Keratinocyte (primary cell): ENCODE measurements at places on chromosomes 12 and 14.

DNA sequence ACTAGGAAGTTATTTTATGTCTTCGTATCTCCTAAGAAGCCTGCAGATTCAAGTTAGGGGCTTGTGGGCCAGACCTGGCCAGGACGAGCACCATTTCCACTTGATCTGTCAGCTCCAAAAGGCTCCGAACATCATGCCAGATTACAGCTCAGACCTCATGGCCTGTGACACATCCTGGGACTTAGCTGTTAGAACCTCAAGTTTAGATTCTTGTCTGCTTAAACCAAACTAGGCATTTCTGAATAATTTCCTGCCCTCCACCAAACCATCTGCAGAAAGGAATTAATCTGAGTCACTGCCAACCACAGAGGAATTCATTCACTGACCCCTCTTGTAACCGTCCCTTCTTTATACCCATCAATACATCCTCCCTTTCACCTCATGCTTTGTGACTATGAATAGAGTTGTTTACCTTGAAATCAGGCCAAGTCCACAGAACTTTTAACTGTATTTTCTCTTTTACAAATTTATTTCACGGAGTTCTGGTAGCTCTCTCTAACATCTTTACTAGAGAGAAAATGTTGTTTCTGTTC lies 120.3 kb downstream of the FBXL14 start:
- DNase-seq = peak; percentile 90

DNA sequence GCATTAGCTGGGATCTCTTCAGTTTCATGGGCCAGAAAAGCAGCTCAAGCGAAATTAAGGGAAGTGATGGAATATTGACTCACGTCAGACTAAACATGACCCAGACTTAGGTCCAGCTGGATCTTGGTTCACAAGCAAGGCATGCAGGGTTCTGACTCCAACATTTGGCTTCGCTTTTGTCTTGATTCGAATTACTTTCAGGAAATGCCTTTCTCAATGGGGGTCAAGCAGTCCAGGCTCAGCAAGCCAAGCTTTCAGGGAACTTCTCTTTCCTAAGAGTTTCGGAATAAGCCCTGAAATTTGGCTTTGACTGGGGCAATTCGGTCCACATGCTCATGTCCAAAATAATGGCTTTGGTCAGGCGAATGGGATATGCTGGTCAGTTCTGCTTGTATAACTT lies 678.7 kb upstream of the TMEM132C start:
- DNase-seq = no peak

DNA sequence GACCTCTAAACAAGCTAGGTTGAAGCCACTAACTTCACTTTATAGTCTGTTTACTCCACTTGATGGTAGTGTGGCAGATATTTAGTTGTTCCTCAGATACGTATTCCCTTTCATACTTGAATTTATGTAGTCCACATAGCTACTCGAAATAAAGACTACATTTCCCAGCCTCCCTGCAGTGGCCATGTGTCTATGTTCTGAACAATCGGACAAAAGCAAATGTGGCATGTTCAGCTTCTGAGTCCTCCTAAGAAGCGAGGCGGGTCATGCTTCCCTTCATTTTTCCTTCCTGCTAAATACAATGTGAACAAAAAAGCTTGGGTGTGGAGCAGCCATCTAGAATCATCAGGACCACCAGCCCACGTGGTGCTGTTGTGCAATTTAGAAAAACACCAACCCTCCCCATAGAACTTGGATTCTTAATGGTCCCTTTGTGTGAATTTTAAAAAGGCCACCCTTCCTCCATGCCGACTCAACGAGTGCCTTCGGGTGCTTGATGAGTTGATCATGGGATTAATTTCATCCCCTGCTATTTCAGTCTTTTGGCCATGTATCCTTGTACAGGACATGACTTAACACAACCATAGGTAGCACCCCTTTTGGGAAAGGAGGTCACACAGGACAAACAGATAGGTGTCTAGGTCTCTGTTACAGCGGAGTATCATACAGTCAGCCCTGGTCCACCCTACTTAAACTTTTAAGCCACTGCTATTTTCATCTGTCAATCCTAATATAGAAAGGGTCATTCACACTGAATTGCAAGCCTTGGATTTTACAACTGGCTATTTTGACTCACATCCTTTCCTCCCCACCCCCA lies 60.7 kb downstream of the ZFC3H1 start:
- DNase-seq = no peak

DNA sequence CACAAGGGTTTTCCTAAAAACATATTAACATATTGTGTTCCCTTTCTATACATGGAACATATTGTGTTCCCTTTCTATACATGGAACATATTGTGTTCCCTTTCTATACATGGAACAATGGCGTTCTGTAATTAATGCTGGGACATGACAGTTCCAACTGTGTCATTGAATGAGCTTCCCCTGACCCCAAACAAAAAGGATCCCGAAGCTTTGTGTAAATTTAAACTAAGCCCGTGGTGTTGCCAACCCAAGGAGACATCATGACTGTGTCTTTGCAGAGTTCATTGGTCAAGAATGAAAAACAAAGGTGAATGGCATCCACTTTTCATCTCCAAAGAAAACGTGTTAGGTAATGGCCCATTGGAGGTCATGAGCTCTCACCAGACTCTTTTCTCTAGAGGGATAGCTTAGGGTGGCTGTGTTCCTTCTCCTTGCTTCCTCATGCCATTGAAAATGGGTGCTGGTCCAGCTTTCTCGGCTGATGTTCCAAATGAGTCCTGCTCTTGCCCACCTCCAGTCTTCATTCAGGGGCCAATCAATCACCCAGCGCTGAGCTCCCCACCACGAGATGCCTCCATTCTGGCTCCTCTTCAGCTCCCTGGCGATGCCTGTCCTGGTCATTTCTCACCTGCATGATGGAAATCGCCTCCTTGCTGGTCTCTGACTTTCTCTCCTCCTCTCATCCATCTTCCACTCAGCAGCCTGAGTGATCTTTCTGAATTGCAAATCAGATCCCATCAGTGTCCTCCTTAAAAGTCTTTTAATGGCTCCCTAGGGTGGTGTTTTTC lies 156.1 kb downstream of the VRK1 start:
- DNase-seq = no peak

- no peak for DNase-seq
Observed at GRCh38 chr14:95197551-95197950, 40.2 kb upstream of the DICER1 start.

DNA sequence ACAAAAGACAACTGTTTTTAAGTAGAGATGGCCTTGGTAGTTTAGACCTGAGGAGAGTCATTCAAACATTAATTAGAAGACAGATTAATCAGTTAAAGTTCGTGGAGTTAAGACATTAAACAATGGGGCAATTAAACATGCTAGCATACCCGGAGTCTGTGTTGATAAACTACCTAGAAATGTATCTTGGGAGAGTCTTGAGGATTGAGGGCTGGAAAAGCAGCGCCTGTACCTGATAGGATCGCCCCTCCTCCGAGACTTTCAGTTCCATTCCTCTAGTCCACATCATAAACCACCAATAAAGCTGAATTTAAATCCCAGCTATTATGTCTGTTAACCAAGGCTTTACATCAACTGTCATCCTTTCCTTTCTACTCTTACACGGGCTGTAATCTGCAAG lies 1.0 kb upstream of the KRAS start:
- no peak for DNase-seq

DNA sequence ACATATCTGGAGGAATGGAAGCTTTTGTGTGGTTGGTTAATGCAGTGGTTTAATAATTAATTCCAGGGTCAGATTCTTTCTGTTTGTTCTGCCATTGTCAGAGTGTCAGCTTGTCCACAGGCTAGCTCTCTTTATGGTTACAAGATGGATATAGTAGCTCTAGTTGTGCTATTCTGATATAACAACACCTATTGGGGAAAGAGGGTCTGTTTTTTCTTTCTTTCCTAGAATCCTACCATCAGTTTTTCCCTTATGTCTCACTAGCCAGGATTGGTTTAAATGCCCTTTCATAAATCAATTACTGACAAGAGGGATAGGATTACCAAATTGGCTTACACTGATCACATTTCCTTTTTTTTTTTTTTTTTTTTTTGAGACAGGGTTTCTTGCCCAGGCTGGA lies 27.8 kb downstream of the CNOT2 start:
- DNase-seq = no peak

DNA sequence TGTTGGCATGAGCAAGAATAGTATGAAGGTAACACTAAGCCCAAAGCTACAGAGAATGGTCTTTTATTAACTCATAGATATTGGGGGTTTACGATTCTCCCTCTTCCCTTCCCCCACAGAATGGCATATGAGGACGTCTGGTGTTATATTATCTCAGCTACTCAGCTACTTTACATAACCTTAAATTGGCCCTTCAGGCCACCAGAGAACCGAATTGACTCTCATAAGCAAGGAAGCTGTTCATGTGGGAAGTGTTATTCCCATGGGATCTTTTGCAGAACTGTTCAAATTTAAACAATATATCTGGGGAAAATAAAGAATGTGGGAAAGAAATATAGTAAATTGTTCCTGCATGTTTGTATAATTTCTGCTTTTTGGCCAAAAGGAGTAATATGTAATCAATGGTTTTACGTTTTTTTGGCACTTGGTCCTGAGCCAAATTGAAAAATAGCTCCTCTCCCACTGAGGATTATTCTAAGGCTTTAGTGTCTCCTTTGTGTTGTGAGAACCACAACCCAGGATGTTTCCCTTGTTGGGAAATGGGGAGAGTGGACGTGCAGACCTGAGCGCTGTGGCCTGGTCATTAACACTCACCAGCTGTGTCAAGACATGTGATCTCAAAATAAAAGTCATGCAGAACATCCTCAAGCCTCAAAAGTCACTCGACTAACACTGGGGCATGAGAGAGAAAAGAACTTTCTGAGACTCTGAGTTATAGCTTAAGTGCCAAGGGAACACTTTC lies 31.8 kb upstream of the CMAS start:
- no peak for DNase-seq

GRCh38 chr12:104975587-104976343 lies 10.4 kb upstream of the NOPCHAP1 start:
- peak; percentile 36 for DNase-seq

DNA sequence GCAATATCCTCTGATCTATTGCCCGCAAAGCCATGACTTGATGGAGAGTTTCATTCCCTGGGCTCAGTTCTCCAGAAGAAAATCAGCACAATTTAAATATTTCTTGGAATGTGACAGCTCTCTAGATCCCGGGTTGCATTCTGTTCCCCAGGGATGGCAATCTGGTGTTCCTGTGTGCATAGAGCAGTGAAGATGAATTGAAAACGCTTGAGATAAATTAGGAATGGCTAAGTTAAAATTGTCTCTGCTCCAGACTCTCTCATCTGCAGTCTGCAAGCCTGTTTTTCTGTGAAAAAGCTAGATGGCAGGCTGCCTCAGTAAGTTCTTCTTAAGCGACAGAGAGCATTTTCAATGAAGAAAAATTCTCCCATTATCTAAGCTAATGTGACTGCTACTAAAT lies 582.5 kb upstream of the MGAT4C start:
- DNase-seq = no peak

- no peak for DNase-seq
Observed at GRCh38 chr14:56650048-56650447, 70.5 kb downstream of the TMEM260 start.

- DNase-seq = no peak
Observed at GRCh38 chr12:131194166-131194565, 240.5 kb downstream of the ADGRD1 start.

DNA sequence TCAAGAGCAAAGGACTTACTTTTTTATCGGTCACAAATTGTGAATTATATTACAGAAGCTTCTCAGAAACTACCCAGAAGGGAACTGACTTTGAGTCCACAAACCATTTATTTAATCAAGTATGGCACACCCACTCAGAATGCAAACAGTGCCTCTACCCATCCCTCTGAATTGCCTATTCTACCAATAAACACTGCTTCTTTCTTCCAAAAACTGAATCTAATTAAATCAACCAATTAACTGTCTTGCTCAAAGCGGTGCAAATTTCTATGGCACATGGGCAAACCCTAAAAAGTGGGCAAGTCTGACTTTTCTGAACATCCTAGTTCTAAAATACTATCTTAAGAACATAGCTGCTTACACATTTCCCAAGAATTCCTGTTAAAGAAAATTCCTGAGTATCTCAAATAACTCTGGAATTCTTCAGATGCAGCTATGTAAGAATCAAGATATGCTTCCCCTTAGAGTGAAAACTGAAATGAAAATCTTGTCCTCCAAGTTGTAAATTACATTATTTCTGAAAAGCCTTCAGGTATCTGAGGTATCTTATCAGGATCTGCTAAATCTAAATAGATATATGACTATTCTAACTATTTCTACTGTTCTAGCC lies 4.3 kb downstream of the SPTLC2 start:
- no peak for DNase-seq

DNA sequence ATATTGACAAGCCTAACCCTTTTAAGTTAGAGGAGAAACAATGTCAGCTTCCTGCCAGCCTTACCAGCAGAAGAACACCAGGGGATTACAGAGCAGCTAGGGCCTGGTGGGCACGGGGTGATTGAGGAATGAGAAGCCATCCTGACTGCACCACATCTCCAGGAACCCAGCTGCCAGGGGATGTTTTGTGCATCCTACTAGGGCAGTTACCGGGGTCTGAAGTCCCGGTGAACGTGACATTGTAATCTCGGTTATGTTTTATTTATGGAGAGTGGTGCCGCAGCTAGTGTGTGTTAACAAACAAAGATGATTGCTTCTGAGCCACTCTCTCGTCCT lies 115.9 kb downstream of the BCL11B start:
- no peak for DNase-seq

DNA sequence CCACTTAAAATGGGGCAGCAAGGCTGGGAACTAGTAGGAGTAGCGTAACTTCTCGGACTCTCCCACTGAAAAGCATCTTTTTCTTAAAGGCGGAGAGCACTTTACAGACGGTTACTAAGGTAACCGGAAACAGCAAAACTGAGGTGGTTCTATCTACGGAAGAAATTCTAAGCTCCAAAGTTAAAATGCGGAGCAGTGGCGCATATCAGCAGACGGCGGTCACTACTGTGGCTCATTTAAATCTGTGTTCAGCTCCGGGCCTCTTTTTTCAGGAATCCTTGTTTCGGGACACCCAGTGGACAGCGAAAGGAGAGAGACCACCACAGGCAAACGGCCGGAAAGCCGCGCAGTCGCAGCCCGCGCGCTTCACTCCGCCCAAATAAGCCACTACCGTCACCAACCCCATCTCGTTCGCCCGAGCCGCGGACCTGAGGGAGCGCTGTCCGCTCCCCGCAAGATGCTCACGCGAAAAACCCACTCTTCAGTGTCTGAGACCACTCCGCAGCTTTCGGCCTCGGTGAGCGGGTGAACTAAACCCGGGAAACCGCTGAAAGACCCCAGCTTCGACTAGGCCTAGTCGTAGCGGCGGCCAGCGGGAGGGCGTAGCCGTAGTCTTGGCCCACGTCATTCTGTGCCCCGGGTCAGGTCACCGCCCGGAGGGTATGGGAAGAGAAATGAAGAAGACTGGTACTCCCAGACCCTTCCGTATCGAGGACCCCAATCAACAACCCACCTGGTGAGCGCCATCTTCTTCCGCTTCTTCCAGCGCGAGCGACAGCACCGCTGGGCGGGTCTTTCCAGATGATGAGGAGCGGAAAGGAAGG lies at the start of gene SNW1:
Gene SNW1, minus strand, starts transcription at position 776 of the 824 bp plus-strand sequence. Its CDS starts 29 bp downstream, at position 747.
- DNase-seq = no peak
